ENCODE measurements at places on chromosomes 3 and 15. TPM values are rescaled to one million over a fixed set of nuclear protein-coding genes. Genes with fewer than 3 reads are reported as not detected.

Gene HTD2
- total RNA-seq, result 5.6 TPM

Gene DNAH12
- total RNA-seq, result not detected

Gene GATM
- 0.20 TPM for total RNA-seq

Gene CCR4
- total RNA-seq, result not detected

DNA sequence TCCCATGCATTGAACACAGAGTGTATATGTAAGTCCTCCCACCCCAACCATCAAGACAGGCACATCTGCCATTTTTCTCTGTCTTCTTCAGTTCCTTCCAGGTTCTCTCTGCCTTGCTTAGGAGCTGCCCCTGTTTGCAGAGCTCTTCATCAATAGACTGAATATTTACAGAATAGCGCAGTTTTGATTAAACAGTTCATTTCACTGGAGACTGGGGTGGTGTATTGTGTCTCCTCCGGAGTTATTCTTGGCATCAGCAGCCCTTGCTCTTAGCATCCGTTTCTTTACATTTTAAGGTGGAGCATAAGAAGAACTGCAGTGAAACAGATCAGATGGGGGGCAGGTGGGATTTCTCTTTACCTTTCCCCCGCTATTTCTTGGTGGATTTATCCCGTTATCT, 87.7 kb downstream of the LIPC start:
- no peak for DNase-seq

- peak; percentile 1 for DNase-seq
These were observed 656.0 kb upstream of the GRM7 start for GRCh38 chr3:6204891-6205290.

- no peak for DNase-seq
These were observed 21.8 kb downstream of the DGKG start for GRCh38 chr3:186340204-186340603.

DNA sequence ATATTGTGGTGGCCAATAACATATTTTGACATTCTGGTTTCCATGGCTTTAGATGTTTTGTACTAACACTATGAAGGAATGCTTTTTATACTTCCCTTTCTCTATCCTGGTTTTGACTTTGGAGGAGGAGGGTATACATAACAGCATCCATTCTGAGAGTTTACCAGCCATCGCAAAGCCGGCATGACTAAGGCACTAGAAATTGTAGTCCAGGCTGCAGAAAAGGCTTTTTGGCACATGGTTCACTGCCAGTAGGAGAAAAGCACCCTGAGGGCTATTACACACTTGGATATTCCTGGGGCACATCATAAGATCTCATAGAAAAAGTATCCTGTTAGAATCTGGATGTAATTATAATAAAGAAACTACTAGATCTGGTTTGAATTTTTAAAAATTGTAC, 101.8 kb downstream of the STT3B start:
- no peak for DNase-seq

DNA sequence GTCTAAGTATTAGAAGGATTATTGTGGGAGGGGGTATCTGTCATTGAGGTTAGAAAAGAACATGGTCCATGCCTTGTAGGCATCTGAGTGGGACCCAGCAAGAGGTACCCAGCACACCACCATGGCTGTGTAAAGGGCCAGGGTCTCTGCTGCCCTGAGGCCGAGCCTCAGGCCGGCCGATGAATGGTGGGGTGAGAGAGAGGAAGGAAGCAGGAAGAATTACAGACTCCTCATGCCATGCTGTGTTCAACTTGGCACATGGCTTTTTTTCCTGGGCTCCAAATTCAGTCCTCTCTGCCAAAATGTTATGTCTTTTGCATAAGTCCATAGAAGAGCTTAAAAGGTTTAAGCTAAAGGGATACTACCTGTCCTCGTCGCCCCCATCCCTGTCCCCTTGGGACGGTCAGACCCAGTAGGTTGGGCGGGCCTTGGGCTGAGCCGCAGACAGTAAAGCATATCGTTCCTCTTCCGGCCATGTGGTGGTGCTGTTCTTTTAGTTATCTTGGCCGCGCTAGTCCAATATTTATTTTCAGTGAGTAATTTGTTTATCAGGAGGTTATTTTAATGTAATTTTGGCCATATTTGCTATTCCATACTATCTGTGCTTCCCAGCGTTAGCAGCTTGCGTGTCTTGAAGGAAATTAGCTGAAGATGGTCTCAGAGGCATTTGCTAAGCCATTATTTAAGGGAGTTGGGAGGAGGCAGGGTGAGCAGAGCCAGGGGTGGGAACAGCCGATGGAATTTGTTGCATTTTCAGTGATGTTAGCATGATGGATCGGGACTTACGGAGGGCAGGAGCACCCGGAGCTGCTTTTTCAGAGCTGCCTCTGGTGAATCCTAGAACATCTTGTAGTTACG, 152.4 kb downstream of the AGBL1 start:
- no peak for DNase-seq

- no peak for DNase-seq
These were observed 127.2 kb upstream of the STT3B start for GRCh38 chr3:31405515-31405914.

GRCh38 chr3:77158730-77159581, 119.1 kb downstream of the ROBO2 start:
- DNase-seq, result no peak
